ENCODE measurements at places on chromosomes 4 and X.

- DNase-seq = no peak
Observed at GRCh38 chrX:52341493-52341892, 27.3 kb upstream of the XAGE2 start.

DNA sequence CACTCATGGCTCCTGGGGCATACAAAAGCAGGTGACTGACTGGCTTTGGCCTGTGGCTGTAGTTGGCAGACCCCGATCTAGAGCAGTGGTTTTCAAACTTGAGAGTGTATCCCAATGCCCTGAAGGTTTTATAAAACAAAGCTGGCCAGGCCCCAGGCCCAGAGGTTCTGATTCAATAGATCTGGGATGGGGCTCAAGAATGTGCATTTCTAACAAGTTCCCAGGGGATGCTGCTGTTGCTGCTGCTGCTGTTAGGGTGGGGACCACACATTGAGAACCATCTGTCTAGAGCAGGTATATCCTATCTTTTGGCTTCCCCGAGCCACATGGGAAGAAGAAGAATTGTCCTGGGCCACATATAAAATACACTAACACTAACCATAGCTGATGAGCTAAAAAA is 7.3 kb downstream of the AIFM1 start:
- no peak for DNase-seq

DNA sequence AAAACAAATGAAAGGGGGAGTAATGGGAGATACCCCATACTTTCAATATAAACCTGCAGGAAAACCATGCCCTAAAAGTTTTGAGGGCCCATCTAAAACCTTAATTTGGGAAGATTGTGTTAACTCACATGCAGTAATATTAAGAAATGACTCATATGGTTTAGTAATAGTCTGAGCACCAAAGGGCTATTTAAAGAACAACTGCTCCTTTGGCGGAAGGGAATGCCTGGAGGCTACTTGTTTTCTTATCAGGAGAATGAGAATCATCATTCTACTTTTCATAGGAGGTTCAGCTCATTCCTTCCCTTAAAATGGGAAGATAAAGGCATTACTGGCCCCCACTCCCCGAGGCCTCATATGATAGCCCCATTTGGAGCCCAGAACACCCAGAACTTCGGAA is 47.6 kb downstream of the SPIN3 start:
- no peak for DNase-seq

GRCh38 chr4:99572527-99573240 is 1.9 kb upstream of the MTTP start:
- DNase-seq = no peak

DNA sequence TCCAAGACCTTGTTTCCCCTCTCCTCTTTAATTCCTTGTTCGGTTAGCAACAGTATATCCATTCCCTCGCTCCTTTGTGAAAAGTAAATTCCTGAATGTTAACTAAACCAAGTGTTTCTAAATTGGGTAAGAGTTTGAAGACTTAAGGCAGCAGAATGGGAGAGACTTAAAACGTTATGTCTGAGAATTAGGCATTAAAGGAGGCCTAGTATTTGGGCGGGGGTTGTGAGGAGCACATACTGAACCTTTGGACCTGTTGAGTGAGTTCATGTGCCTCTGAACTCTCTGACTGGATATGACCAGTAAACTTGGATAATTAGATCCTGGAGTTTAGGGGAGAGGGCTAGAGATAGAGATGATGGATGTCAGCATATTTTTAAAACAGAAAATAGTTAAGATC is 1.2 kb downstream of the MSMO1 start:
- DNase-seq = no peak

DNA sequence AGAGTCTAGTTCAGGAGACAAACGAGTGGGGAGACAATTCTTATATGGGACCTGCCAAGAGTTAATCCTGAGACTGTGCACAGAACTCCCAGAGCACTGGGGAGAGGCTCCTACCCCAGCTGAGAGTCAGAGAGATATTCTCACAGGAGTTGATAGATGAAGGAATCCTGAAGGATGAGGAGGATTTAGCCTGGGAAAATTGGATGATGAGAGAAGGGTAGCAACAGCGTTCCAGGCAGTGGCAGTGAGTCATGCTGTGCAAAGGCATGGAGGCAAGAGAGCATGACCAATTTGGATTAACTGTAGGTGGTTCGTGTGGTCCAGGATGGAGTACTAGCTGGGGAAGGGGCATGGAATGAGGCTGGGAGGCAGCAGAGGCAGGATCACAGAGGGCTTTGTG is 318.6 kb downstream of the LDB2 start:
- no peak for DNase-seq

GRCh38 chrX:49999087-49999486 is 76.7 kb downstream of the CLCN5 start:
- no peak for DNase-seq

DNA sequence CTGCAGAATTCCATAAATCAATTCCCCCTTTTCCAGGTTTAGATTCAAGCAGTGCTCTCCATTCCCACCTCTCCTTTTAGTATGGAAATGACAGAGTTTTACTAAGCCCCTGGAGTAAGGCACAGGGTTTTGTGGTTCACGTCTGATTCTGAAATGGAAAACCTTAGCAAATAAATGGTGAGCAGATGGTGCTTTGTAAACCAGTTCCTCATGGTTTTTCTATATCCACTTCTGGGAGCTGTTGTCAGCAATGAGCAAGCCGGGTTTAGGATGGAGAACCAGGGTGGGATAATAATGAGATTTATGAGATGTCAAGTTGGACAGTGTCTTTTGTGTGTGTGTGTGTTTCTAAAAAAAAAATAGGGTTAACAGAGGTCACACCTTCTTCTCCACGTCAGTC is 113.8 kb upstream of the RBPJ start:
- no peak for DNase-seq

- no peak for DNase-seq
Observed at GRCh38 chr4:56871371-56871866, 36.3 kb upstream of the REST start.

DNA sequence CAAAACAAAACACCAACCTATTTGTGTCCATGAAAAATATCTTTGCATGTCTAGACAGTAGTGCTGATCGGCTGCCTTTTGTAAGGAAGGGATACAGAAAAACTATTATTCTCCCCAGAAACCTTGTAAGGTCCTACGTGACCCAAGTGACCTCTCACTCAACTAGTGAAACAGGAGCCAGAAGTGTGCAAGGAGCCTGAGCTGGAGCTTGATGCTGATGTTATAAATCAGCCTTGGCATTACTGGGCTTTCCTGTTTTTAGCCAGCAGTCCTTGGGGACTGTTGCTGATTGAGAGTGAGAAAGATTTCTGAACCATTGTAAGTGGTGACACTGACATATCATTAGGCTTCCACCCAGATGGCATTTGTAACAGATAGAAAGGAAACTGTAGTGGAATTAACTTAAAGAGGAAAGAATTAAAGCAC is 100.8 kb upstream of the LIMCH1 start:
- DNase-seq = no peak

DNA sequence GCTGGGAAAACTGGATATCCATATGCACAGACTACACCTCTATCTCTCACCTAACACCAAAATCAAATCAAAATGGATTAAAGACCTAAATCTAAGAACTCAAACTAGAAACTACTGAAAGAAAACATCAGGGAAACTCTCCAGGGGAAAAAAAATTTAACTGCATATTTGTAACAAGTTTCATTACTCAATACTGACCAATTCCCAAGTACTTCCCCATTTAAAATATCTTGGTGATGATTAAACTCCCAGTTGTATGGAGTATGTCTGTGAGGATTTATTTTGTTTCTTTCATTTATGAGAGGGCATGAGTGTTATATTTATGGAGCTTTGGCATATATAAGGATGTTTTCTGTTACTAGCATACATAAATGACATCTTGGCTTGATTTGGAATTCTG is 112.3 kb upstream of the IL15 start:
- DNase-seq = no peak

- DNase-seq = no peak
Observed at GRCh38 chrX:107542500-107542899, 85.8 kb upstream of the PRPS1 start.

DNA sequence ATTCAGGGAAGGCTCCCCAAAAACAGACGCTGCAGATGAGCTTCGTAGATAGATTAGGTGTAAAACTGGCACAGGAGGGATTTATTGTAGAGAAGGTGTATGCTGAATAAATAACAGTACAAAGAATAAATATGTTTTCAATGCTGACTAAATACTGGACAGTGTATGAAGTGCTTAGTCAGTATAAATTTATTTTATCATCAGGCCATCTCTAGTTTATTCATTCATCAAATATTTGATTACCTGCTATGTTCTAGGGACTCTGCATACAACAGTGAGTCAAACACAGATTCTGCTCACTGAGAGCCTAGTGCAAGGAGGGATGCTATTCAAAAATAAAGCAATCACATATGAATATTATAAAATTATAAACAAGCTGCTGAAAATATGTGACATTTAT is 63.6 kb upstream of the TSPAN5 start:
- DNase-seq = no peak

- DNase-seq = no peak
Observed at GRCh38 chr4:134544303-134544770, 342.7 kb upstream of the PABPC4L start.
